ENCODE measurements at places on chromosomes 5 and 9. TPM values are rescaled to one million over a fixed set of nuclear protein-coding genes. Genes with fewer than 3 reads are reported as not detected.

The IFNA8 gene
- not detected for total RNA-seq

The PCDHGA6 gene
- total RNA-seq = 4.4 TPM

The DND1 gene
- total RNA-seq = 2.6 TPM

DNA sequence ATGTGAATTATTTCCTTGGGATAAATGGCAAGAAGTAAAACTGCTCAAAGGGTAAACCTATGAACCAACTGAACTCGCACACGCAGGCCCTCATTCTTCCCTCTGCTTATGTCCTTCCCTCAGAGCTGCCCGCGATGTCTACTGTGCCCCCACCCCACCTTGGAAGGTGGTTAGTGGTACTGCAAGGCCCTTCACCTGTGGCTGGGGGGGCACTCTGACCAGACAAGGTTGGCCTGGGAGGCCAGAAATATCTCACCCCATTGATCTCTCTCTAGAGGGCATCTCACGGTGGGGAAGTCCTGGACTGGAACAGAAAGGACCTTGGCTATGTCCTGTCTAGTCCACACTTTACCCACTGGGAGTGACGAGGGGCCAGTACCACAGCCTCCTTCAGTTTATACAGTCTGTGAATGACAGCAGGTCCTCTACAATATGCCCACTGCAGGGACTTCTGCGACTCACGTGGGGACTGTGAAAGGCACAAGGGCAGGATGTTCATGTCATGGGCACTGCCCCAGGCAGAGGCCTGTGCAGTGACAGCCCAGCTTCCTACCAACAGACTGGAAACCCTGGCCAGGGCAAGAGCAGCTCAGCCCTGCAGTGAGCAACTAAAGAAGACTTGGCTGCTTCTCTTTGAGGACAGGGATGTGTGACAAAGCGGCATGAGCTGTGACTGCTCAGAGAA lies 56.8 kb upstream of the SYNPO start:
- peaks cover 3% of the 10 kb centered on the region for H3K4me1 ChIP-seq
- no peak overlapping the region for H3K27ac ChIP-seq
- no peak overlapping the region for H3K4me3 ChIP-seq
- H3K36me3 ChIP-seq = no peaks in the 10 kb centered on the region
- no peaks in the 10 kb centered on the region for H3K27me3 ChIP-seq

DNA sequence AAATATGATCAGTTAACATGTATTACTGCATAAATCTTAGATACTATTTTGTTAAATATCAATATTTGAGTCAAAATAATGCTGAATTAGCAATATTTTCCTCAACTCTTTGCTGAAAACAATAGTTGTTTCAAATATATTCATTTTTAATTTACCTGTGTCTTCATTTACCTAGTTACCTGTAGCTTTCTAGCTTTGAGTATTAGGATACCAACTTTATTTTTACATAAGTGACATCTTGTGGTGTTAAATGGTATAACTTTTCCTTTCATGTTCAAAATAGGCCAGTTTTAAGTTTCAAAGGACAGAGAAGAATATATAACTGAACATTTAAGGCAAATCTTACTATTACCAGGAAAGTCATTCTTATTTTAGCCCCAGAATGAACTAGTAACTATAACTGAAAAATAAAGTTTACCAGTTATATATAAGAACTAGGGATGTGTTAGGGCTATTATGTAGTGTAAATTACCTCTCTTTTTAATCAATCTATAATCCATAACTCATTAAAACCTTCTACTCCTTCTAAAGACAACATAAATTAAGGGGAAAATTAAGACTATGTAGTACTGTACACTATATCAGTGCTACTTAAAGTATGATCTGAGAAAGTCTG lies 25.3 kb downstream of the AP3B1 start:
- no peak overlapping the region for H3K27ac ChIP-seq
- H3K36me3 ChIP-seq = no peaks in the 10 kb centered on the region
- H3K27me3 ChIP-seq = no peaks in the 10 kb centered on the region
- DNase-seq = no peak

The IFNA13 gene
- total RNA-seq = not detected

DNA sequence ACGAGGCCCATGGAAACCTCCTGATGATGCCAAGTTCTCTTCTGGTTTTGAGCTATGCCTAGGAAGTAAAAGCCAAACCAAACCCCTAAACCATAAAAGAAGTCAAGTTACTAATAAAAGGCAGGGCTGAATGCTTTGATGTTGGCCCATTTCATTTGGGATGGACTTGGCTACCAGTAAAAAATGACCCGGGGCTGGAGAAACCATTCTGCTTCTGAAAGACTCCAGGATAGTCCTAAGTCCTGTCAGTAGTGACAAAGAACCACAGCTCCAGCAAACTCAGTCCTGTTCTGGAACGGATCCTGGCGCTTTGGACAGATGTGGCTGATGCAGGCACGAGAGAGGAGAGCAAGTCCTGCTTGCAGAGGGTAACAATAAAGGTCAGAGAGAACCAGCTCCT lies 68.6 kb downstream of the SH3PXD2B start:
- H3K27ac ChIP-seq = no peak overlapping the region
- H3K4me3 ChIP-seq = no peak overlapping the region
- no peaks in the 10 kb centered on the region for H3K27me3 ChIP-seq
- no peak for DNase-seq
- H3K36me3 ChIP-seq = no peaks in the 10 kb centered on the region

- no peak for DNase-seq
- no peak overlapping the region for H3K27ac ChIP-seq
- H3K36me3 ChIP-seq = no peaks in the 10 kb centered on the region
- no peaks in the 10 kb centered on the region for H3K27me3 ChIP-seq
Observed at GRCh38 chr5:109981979-109982378, 292.3 kb downstream of the MAN2A1 start.

The C5orf52 gene
- total RNA-seq = not detected

DNA sequence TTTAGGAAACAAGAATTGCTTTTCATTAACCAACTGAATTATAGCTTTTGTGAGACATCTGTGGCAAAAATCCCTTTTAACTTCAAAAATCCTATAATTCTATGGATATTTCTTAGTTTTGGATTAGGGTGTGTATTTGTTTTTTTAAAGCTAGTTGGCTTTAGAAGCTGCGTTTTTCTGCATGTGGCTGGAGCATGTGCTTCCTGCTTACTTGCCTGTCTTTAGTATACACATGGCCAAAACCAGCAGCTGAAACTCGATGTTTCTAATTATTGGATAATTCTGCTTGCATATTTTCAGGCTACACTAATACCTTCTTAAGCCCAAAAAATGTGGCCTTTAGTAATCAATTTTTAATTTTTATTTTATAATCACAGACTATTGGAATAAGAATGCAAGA lies 8.9 kb downstream of the RECK start:
- H3K36me3 ChIP-seq = no peaks in the 10 kb centered on the region
- DNase-seq = no peak
- H3K4me1 ChIP-seq = no peaks in the 10 kb centered on the region
- no peak overlapping the region for H3K4me3 ChIP-seq

GRCh38 chr9:8821910-8822666 lies 1022.5 kb upstream of the DMAC1 start:
- no peaks in the 10 kb centered on the region for H3K36me3 ChIP-seq
- H3K27ac ChIP-seq = no peak overlapping the region
- DNase-seq = no peak
- H3K27me3 ChIP-seq = no peaks in the 10 kb centered on the region
- no peak overlapping the region for H3K4me3 ChIP-seq

GRCh38 chr9:70127540-70128416 lies 84.1 kb downstream of the MAMDC2 start:
- no peaks in the 10 kb centered on the region for H3K4me1 ChIP-seq
- no peaks in the 10 kb centered on the region for H3K27me3 ChIP-seq
- H3K4me3 ChIP-seq = no peak overlapping the region
- H3K36me3 ChIP-seq = no peaks in the 10 kb centered on the region
- H3K27ac ChIP-seq = peak overlapping the region; percentile 51
- DNase-seq = no peak

GRCh38 chr5:8135742-8136141 lies 266.8 kb downstream of the MTRR start:
- no peak overlapping the region for H3K4me3 ChIP-seq
- H3K27ac ChIP-seq = no peak overlapping the region
- H3K4me1 ChIP-seq = no peaks in the 10 kb centered on the region
- H3K27me3 ChIP-seq = no peaks in the 10 kb centered on the region
- no peak for DNase-seq

GRCh38 chr9:27383524-27383923 lies 86.6 kb upstream of the EQTN start:
- no peak overlapping the region for H3K4me3 ChIP-seq
- no peaks in the 10 kb centered on the region for H3K4me1 ChIP-seq
- no peak for DNase-seq

- H3K36me3 ChIP-seq = no peaks in the 10 kb centered on the region
- no peak overlapping the region for H3K4me3 ChIP-seq
- DNase-seq = no peak
- no peaks in the 10 kb centered on the region for H3K27me3 ChIP-seq
Observed at GRCh38 chr9:104921067-104921741, 6.8 kb downstream of the ABCA1 start.

GRCh38 chr5:66450237-66450636 lies 146.0 kb upstream of the MAST4 start:
- H3K4me3 ChIP-seq = no peak overlapping the region
- no peaks in the 10 kb centered on the region for H3K27me3 ChIP-seq
- peak overlapping the region; percentile 60 for H3K27ac ChIP-seq
- no peaks in the 10 kb centered on the region for H3K4me1 ChIP-seq
